NCI-H1105 (cell line): ENCODE measurements at places on chromosomes 4 and X.

- DNase-seq, result no peak
Observed at GRCh38 chr4:95715830-95716229, 124.1 kb upstream of the PDHA2 start.

GRCh38 chr4:156312261-156312847 is 358.7 kb upstream of the CTSO start:
- DNase-seq, result no peak

DNA sequence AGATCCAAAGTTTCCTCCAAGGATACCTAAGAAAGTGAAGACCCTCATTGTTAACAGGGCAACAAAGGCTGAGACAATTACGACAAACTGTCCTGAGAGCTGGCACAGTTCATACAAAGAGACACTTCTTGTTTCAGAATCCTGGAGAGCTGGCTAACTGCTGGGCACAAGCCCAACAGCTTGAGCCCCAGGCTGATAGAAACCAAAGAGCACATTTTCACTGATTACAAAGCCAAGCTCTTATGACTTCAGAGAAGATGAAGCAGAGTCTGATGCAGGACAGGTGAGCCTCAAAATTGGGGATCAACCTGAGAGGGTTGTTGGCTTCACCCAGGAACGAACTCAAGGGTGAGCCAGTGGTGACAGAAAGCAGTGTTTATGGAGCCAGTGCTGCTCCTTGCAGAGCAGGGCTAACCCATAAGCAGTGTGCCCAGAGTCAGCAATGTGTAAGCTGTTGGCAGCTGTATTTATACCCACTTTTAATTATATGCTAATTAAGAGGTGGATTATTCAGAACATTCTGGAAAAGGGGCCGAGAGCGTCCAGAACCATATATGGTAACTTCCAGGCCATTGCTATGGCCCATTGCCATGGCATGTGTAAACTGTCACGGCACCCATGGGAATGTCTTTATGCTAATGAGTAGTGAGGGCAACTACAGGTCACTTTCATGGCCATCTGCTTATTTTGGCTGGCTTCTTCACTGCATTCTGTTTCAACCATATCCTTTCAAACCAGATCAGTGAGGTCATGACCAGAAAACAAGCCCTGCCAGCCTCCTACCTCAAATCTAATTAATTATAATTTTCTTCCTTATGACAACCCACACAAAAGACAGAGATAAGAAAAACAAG is 183.7 kb downstream of the EVC2 start:
- DNase-seq, result no peak

GRCh38 chr4:177391953-177392352 is 50.3 kb downstream of the AGA start:
- no peak for DNase-seq

DNA sequence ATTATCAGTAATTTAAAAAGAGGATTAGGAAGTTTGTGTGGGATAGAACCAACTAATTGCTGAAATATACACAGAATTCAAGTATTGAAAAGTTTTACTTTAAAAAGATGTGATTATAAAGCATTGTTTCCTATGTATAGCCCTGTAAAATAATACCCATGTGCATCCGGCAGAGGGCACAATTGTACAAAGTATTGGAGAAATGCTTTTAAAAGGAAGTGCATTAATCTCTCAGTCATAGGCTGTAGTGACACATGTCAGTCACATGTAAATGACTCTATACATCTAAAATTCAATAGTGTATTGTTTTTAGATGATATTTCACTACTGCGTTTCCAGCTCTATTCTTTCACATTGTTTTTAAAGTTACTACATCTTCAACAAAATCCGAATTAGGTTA is 9.7 kb upstream of the GEMIN8 start:
- peak; percentile 5 for DNase-seq

DNA sequence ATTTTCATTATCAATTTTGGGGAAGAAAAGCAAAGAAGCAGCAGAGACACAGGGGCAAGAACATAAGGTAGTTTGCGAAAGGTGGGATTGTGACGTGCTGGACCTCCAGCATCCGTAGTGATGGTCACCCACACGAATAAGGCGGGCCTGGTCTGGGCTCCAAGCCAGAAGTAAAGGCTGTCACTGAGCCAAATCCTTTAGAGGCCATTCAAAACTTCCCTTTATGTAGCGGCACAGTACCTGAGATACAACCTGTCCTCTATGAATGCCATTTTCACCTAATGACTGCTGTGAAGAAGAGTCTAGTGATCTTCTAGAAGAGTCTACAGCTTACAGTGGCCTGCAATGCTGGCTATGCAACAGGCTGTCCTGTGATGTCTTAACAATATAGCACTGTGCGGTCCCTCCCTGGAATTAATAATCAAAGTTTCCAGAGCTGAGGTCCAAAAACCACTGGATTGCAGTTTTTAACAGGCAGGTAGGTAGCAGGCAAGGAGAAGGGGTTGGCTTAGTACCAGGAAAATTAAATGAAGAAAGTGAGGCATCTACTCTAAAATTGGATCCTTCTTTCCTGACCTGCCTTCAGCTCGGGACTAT is 56.2 kb downstream of the TRIML1 start:
- no peak for DNase-seq

- DNase-seq, result no peak
Observed at GRCh38 chrX:126485409-126485808, 67.2 kb downstream of the DCAF12L1 start.

DNA sequence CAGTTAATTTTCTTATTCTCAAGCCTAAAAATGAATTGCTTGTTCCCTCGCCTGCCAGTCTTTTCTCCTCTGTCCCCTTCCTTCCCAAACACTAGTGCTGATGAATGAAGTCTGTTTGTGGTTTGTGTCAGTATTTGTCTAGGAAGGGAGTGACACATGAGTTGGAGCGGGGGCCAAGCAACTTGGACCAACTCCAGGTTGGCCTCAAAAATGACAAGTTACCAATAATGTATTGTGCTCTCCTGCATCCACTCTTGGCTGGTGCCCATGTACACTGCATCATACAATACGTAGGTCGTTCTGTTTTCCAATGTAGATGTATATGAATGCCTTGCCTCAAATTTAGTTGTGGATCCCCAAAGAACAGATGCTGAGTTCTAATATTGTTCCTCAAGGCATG is 223.0 kb upstream of the GPC4 start:
- peak; percentile 1 for DNase-seq
